ENCODE measurements at places on chromosomes 1 and 21.

DNA sequence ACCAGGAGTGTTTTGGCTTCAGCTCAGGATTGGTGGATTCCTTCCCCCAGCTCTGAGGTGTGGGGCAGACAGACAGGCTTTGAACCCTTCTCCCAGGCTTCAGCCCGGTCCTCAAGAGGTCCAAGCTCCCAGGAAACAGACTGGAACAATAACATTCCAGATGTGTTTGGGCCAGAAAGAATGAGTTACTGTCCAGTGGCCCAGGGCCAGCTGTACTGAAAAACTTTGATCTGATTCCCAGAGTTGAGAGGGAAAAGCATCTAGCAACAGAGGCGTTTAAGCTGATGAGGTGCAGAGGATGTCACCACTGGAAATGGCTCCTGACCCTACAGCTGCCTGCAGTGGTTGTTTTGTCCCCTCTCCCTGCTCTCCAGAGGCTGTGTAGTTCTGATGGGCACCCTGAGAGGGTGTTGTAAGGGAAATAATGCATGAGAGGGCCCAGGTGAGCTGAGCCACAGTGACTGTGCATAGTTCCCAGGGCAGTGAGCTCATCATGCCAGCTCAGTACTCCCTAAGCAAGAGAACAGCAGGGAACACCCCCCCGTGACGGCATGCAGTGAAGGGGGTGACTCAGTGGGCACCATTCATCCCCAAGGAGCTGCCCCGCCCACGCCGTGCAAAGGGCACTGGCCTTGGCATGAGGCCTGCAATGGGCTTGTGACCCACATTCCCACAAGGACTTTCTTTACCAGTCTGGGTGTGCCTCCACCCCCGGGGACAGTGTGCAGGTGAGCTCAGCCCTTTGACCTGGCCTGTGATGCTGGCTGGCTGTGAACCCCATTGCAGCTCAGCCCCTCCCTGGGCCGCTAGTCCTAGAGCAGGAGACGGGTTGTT, 13.8 kb upstream of the SFN start:
- no peak for DNase-seq

DNA sequence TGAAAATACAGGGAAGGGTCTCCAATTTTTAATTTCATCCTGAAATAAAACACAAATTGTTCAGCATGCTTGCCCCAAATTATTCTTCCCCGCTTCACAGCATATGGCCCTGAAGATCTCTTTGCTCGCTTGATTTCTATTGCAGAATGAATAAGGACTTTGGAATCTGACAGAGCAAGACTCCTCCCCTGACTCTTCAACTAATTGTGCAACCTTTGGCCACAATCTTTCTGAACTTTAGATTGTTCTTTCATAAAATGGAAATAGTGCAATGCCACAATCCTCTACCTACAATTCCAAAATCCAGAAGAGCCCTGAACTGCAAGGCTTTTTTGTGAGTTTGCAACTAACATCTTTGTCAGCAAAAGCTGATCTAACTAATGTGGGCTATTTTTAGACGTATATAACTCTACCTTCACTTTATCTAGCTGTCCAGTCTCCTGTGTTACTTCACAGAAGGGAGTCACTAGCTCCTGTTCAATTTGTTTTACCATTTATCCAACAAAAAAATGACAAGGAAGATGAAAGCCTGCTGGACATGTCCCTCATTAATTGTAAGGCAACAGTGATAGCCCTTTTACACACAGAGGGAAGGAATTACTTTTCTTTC, 13.4 kb downstream of the RNASEL start:
- no peak for DNase-seq

- DNase-seq = no peak
Measured at GRCh38 chr21:45941717-45942546, 39.6 kb upstream of the COL6A1 start.

DNA sequence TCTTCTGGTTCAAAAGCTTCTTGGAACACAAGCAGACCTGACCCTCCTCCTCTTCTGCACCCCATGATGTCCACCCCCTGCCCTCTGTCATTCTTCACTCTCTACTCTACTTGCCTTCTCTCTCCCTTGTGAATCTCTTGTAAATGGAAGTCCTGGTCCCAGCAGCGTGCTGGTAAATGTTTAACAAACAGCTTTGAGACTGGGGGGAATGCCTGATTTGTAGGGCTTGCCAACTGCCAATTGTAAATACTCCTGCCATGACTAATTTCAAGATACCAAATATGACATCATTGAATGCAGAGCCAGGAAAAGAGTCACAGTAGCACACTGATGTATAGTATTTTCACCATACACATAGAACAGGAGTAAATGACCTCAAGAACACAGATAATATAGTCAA, 40.9 kb upstream of the LRRN2 start:
- no peak for DNase-seq

DNA sequence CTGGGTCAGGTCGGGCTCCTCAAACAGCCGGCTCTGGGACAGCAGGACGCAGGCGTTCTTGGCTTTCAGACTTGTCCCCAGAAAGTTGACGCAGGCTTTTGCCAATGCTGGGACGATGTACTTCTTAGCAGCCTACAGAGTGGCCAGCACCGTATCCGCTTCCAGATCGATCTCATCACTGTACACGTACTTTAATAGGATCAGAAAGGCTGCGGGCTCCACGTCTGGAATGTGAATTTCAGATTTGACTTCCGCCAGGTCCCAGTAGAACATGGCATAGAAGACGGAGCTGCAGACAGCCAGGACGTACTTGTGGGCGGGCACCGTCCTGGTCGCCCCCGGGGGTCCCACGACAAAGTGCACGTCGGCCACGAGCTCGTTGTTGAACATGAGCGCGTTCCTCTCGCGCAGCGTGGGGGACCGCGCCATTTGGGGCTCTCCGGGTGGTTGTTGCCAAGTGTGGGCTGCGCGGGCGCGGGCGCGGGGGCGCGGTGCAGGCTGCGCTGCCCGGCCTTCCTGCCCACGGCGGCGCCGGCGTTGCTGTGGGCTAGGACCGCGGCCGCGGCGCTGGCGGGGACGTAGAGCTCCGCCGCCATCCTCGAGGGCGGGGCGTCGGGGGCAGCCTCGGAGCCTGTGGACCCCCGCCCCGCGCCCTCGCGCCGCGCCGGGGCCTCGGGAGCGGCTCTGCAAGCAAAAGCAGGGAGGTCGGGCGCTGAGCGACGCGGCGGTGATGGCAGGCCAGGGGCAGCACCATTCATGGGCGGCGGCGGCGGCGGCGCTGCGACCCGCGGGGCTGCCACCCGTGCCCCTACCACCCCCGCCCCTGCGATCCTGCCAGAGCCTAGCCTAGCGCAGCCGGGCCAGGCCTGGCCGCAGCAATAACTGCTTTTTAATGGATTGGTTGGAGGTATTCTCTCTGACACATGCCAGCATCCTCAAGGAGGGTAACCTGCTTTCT, 10.6 kb downstream of the CNR2 start:
- DNase-seq = no peak

- DNase-seq = no peak
Measured at GRCh38 chr1:180777072-180777689, 135.5 kb upstream of the KIAA1614 start.

DNA sequence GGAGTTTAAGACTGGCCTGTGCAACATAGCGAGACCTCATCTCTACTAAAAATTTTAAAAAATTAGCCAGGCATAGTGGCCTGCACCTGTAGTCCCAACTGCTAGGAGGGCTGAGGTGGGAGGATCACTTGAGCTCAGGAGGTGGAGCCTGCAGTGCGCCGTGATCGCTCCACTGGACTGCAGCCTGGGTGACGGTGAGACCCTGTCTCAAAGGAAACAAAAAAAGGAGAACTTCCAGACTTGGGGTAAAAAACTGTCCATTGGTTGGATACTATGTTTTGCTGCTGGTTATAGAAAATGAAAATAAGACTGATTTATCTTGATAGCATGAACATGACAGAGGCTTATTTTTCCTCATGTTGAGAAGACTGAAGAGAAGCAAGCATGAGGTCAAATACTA, 79.4 kb downstream of the WDR4 start:
- no peak for DNase-seq

GRCh38 chr1:56644919-56645676, at the start of gene PRKAA2:
Gene PRKAA2 (plus strand): TSS chr1:56645314. CDS start chr1:56645388, 74 bp downstream.
- DNase-seq = no peak

GRCh38 chr21:43317959-43318358, 109.0 kb downstream of the SIK1 start:
- DNase-seq = no peak

- no peak for DNase-seq
Measured at GRCh38 chr1:90134175-90134955, 139.5 kb downstream of the ZNF326 start.

- DNase-seq = no peak
Measured at GRCh38 chr1:241696172-241696814, 44.2 kb downstream of the WDR64 start.

DNA sequence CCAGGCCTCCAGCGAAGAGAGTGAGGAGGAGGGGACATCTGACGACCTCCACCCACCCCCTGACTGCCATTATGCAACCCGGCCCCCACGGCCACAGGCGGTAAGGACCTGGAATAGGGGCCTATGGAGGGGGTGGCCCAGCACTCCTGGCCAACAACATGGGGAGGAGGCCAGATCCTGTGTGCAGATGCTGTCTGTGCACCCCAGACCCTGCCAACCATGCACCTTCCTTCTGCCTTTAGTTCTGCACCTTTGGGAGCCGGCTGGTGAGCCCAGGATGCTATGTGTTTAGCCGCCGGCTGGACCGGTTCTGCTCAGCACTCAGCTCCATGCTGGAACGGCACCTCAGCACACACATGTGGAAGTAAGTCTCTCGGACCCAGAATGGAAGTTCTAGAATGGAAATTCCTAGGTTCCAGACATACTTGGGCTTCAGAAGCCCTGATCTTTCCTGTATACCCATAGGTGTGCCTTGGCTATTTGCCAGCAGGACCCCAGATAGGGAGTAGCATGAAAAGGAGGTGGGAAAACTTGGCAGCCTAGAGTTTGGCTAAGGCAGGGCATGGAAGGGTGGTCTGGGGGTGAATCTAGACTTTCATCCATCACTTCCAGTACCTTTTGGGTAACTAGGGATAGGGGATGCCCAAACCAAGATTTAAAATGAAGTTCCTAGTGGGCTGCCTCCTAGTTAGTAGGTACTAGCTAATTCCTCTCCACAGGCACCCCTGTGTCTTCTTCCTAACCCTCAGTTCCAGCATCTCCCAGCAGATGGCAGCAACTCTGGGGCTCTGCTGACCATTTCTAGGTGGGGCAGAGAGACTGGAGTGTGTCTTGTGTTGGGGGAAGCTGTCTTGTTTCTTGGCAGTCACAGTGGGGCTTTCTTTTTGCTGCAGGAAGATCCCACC, 3.6 kb upstream of the CYB561D1 start:
- peak; percentile 79 for DNase-seq

DNA sequence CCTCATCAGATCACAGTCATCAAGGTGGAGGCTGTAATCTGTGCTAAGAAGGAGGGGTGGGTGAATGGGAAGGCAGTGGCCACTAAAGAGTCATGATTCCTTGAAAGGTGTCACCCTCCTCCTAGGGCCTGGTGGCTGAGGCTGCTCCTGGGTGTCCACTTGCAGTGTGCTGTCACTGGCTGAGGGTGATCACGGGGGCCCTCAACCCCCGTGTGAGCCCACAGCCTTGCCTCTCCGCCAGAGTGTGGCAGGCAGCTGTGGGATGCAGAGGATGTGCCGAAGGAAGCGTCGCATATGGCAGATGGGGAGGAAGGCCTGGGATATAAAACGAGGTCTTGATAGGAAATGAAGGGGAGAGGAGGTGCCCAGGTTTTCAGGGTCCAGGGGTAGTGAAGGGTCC, 476.5 kb downstream of the PTPRU start:
- DNase-seq = no peak

DNA sequence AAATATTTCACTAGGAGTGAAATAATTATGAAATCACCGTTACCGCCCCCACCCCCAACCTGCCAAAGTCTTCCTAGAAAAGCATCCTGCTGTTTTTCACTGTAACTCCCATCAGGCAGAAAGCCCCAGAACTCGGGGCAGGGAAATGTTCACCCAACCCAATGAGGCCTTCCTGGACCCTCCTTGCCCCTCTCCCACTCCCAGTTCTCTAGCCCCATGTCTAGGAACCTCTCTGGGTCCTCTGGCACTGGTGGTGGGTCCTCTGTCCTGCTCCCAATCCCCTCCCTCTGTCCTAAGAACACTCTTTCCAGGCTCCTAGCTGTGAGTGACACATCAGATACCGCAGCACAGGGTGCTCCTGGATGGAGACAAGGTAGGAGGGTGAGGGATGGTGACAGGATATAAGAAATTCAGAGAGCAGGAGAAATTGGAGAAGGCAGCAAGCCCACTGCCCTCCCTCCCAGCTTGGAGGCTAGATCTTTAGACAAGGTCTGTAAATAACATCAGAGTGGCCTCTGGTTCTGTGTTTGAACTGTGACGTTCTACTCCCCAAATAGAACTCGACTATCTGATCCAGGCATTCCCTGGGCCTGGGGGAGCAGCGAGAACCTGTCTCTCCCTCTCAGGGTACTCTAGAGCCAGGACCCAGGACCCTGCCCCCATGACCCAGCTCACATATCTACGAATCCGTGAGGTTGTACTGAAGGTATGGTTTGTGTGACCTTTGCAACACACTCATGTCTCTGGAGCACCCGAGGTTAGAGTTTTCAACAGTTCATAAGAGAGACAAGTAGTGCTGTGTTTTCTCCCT, 23.3 kb upstream of the BTG2 start:
- no peak for DNase-seq

GRCh38 chr1:101220906-101221305, 15.9 kb upstream of the S1PR1 start:
- DNase-seq = no peak

GRCh38 chr1:1291023-1291528, 10.8 kb downstream of the SCNN1D start:
- DNase-seq = no peak
